ENCODE measurements at places on chromosomes 2 and 18.

- DNase-seq = no peak
Measured at GRCh38 chr2:151021747-151022452, 239.8 kb downstream of the RBM43 start.

- DNase-seq = no peak
Measured at GRCh38 chr2:70482401-70482800, 71.2 kb downstream of the TGFA start.

- no peak for DNase-seq
Measured at GRCh38 chr2:709138-709765, 32.0 kb upstream of the TMEM18 start.

DNA sequence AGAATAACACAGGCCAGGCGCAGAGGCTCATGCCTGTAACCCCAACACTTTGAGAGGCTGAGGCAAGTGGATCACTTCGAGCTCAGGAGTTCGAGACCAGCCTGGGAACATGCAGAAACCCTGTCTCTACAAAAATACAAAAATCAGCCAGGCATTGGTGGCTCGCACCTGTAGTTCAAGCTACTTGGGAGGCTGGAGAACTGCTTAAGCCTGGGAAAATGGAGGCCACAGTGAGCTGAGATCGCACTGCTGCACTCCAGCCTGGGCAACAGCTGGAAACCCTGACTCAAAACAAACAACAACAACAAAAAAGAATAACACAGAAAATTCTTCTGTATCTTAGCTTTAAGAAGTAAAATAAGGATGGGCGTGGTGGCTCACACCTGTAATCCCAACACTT lies 440.3 kb downstream of the LRATD1 start:
- DNase-seq = no peak

DNA sequence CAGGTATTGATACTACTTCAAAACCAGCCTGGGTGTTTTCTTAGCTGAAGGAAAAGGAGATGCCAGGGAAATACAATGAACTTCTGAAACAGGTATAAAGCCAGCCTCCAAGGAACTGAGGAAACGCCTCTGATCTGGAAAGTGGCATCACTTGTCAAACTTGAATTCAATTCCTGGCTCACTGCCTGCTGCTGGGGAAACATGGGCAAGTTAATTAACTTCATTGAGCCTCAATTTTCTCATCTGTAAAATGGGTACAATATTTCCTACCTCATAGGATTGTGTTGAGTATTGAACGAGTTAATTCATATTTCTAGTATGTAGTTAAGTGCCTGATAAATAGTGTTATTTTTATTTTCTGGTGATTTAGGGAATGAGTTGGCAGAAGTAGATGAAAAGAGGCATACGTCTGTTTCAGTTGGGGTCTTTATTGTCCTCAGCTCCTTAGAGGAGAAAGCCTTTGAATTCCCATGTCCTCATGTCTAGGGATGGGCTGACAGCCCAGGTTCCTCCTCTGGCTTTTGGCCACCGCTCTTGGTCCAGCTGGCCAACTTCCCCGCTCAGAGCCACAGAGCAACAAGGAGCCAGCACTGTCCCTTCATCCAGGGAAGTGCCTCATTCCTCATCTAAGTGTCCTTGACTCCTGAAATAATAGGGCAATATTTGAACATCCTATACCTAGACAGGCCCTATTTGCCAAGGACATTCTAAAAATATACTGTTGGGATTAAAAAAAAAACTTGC lies 210.5 kb upstream of the GATA6 start:
- DNase-seq = no peak

GRCh38 chr2:218991674-218992168 lies 1.5 kb downstream of the CRYBA2 start:
- DNase-seq = no peak

DNA sequence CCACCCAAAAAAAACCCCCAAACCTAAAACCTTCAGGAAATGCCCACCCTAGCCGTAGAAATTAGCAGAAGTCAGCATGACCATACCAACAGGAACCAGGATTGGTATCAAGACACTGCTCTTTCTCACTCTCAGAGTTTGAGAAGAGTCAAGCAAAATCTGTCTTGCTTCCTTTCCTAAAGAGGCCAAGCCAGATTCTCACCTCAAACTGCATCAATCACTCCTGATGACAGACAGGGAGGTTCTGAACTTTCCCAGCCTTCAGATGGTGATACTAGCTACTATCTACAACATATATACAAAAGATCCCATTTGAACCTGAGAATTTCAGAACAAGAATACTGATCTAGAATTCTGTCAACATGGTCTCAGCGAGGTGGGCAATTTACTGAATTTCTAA lies 29.7 kb downstream of the CCDC93 start:
- DNase-seq = no peak

DNA sequence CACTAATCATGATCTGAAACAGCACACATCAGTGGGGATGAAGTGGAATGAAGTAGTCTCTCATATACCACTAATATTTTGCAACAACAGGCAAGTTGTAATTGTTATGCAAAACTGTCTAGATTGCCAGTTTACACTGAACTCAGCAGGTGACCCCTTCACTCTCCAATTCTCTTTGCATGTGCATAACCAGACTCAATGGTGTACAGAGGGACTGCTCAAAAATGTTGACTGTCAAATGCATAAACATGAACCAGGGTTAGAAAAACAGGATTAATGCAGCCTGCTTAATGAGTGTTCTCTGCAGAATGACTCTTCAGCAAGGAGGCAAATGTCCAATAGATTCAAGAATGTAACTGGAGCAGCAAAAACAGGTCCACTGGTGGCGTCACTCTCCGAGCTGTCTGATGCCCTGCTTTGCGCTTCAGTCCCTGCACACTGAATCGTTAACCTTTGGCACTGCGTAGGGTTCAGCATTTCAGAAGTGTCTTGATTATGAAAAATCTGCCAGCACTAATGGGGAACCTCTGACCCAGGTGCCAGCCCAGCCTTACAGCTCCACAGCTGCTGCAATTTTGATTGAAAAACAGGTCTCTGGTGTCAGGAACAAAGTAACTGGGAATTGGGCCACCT lies 209.3 kb downstream of the TDRD15 start:
- DNase-seq = no peak

Measured in D721Med (cell line).